GM13977 (cell line): ENCODE measurements at places on chromosomes 1 and 21.

DNA sequence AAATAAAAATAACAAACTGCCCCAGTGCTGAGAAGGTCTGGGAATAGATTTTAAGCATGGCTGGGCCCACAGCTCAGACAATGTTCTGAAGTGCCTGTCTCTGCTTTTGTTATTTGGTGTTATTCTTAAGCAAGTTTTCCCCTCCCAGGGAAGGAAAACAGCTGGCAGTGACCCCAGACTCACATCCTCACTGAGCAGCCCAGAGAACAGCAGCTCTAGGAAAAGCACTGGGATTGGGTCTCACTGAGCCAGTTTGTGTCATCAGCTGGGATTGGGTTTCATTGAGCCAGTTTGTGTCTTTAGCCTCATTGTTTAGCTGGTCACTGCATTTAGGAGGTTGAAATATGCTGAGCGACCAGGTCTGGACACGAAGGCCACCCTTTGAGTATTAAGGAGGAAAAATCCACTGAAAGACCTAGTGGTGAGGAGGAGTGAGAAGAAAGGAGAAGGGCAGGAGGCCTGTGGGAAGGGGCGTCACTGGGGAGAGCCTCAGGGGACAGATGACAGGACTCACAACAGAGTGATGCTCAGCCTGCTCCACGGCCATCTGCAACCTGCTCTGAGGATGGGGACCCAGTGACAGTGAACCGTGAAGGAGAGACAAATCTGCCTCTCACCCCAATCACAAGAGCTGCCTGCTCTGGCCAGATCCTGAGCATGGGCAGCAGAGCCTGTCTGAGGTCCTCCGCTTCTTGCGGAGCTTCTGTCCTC lies 103.8 kb downstream of the TOMM20 start:
- no peak for DNase-seq

- no peak for DNase-seq
Observed at GRCh38 chr21:45598666-45599065, 44.9 kb upstream of the PCBP3 start.

DNA sequence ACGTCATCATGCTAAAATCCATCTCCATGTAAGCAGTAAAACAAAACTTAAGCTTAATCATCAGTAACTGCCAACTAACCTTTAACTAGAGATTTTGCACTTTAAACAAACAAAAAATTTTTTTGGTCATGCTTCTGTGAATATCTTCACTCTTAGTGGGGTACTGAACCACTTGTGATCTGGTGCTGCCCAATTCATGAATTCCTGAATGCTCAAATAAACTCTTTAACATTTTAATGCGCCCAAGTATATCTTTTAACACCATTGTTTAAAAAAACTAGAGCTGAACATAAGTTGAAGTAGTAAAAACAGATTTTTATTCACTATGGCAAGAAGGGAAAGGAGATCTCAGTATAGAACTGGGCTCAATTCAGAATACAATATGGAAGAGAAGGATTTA lies 196.9 kb upstream of the USP24 start:
- no peak for DNase-seq

- no peak for DNase-seq
Observed at GRCh38 chr1:190277107-190277506, 200.6 kb downstream of the BRINP3 start.
